Dermis microvascular lymphatic vessel endothelial cell (primary cell): ENCODE measurements at places on chromosomes 7 and 10. TPM values are rescaled to one million over a fixed set of nuclear protein-coding genes. Genes with fewer than 3 reads are reported as not detected.

The GNAI1 gene
- 15.0 and 19.7 TPM in 2 replicates for total RNA-seq

The TMEM213 gene
- not detected in 2 replicates for total RNA-seq

The TRIM50 gene
- total RNA-seq, result not detected in 2 replicates

The DLG5 gene
- total RNA-seq, result 5.4 and 8.0 TPM in 2 replicates

The OR2A42 gene
- total RNA-seq, result not detected in 2 replicates

The SLC13A1 gene
- not detected in 2 replicates for total RNA-seq

The ZNF212 gene
- 2.8 and 4.2 TPM in 2 replicates for total RNA-seq
